ENCODE measurements at places on chromosomes 12 and 14.

DNA sequence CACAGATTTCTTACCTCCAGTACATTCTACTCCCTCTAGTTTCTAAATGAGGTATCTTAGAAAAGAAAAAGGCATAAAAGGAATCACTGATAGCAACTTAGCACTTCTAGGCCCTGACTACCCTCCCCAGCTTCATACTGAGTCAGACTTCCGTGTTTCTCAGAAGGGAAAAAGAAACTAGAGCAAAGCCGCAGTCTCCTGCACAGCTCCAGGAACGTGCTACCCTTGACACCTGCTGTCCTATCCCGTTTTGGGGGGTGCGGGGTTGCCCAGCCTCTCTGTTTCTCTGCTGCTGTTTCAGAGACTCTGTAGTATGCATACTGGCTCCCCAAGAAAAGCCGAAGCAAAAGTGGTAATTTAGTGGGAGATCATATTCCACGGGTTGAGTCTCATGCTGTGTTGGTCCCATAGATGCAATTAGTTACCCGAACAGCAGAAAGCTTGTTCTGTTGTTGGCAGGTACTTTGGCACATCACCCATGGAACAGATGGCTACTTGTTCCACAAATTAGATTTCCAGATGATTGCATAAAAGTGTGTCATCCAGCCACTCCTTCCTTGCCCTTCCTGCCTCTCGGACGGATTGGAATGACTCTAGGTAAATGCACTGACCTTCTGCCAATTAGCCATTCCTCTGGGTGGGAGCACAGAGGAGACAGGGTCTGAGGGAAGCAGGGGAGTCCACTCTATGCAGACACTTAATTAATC lies 438.1 kb downstream of the FUT8 start:
- peak; percentile 84 for DNase-seq

DNA sequence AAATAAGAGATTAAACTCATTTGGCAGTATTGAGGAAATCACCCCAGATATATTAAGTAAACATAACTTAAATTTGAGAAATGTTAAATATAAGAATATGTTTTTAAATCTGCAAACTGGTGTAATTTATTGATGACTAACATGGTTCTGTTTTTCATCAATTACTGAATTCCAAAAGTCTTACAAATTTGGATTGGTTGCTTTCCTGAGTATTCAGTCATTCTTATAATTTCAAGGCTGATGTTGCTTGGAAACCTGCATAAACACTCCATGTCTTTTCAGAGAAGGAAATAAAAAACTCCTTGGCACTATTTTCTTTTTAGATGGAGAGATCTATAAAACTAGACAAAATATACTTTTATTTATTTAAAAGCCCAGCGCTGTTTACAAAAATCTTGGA lies 71.7 kb downstream of the NOVA1 start:
- DNase-seq, result no peak

GRCh38 chr14:59510966-59511365 lies 26.6 kb downstream of the JKAMP start:
- no peak for DNase-seq

DNA sequence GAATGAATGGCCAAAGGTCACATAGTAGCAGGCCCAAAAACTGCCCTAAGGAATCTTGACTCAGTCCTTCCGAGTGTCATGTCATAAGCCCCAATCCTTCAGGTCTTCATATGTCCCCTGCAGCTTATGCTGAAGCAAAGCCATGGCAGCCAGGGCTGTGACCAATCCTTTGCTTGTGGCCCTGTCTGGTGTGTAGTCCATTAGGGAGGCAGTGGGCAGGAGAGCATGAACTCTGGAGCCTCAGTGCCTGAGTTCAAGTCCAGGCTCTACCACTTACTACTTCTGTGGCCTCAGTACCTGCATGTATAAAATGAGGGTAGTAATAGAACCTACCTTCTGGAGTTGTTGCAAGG lies 20.3 kb downstream of the PLEKHG3 start:
- no peak for DNase-seq

GRCh38 chr12:26648584-26648983 lies 184.4 kb downstream of the ITPR2 start:
- DNase-seq, result no peak

- DNase-seq, result no peak
These were observed 23.8 kb downstream of the CFAP251 start for GRCh38 chr12:121942145-121942718.
